Hematopoietic multipotent progenitor cell treated with erythropoietin and hydrocortisone succinate and interleukin-3 and kit ligand, for 4 days (in vitro differentiated cells): ENCODE measurements at places on chromosomes 3 and 15.

GRCh38 chr3:130705501-130705900 is 41.1 kb downstream of the PIK3R4 start:
- DNase-seq = no peak

DNA sequence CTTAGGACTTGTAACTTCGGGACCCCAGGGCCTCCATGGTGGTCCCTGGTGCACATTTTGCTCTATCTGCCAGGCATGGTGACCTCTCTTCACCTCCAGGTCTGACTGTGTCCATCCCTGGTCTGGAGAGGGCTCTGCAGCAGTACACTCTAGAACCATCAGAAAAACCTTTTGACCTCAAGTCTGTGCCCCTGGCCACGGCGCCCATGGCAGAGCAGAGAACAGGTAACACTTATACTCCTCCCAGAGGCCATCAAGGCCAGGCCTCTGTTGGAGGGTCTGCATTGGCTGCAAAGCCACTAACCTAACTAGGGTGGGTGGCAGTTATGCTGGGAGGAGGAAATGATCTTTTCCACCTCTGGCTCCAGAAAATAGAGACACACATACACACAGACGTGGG is 10.3 kb upstream of the HMCES start:
- DNase-seq = no peak

DNA sequence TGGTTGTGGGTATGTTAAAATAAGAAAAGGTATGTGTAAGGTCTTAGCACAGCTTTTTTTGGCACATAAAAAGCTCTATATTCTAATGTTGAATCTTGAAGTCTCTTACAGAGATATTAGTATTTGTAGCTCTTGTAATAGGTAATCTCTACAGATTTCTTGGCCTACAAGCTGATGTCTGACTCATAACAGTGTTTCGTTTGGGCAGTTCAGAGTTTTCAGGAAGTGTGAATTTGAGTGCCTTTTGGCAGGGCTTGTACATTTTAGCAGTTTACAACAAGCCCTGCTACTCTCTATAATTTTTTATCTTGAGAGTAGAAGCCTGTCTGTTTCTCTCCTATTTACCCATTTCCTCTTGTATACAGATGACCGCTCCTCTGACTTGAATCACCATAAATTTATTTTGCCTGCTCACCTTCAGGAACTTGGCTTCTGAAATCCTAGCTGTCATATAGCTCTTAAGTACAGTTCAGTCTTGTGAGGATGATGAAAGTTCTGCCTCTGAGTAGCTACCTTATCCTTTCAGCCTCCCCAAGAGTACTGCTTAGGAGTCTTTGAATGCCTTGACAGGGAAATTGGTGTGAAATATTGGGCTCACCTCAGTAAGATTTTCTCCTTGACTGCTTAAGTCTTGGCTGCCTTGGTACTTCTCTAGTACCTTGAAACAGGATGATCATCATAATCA is 419.9 kb upstream of the RARB start:
- no peak for DNase-seq

- DNase-seq = no peak
Measured at GRCh38 chr3:143529798-143530197, 318.5 kb downstream of the SLC9A9 start.

GRCh38 chr15:88543065-88543776 is 3.3 kb downstream of the DET1 start:
- DNase-seq = peak; percentile 36

DNA sequence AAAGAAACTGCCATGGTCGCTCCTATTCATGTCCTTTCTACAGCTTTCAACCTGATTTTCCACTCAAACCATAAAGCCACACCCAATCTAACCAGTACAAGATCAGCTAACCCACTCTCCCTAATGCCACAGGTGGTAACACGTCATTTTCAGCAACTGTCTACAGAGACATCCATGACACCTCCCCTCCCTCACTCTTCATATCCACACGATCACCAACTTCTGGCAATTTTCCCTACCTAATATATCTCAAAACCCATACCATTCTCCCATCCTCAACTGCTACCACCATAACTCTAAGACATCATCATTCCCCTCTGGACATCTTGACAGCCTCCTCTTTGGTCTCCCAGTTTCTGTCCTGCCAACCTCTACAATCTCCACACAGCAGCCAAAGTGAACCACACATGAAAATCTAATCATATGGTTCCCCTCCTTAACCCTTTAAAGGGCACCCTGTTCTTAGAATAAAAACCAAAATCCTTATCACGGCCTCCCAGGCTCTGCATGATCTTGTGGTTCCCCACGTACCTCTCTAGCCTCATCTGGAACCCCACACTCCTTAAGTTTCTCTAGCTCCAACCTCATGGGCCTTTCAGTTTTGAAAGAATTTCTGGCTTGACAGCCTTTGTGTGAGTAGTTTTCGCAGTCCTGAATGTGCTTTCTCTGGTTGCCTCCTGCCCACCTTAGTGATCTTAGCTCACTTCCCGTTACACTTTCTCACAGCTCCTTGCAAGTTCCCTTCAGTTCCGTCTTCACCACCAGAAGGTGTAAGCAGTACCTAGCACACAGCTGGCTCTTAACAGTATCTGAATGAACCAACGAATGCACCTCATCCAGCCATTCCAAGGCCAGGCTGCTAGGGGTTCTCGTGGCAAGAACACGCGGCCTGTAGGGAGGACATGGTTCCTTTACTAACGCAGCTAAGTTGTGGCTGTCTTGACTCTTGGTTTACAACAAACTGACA is 33.4 kb downstream of the SPINK8 start:
- DNase-seq = peak; percentile 95

GRCh38 chr3:97895216-97895615 is 73.4 kb downstream of the CRYBG3 start:
- no peak for DNase-seq

- no peak for DNase-seq
Measured at GRCh38 chr3:148903022-148903442, 37.9 kb downstream of the CPA3 start.

DNA sequence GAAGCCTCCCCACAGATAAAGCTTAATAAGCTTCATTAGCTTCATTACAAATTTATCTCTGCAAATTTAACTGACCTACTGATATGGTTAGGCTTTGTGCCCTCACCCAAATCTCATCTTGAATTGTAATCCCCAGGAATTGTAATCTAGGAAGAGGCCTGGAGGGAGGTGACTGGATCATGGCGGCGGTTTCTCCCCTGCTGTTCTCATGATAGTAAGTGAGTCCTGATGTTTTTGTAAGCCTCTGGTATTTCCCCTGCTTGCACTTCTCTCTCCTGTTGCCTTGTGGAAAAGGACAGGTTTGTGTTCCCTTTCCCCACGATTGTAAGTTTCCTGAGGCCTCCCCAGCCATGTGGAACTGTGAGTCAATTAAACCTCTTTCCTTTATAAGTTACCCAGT is 226.1 kb upstream of the TTC14 start:
- no peak for DNase-seq

GRCh38 chr3:197186887-197187588 is 111.4 kb downstream of the DLG1 start:
- peak; percentile 88 for DNase-seq

DNA sequence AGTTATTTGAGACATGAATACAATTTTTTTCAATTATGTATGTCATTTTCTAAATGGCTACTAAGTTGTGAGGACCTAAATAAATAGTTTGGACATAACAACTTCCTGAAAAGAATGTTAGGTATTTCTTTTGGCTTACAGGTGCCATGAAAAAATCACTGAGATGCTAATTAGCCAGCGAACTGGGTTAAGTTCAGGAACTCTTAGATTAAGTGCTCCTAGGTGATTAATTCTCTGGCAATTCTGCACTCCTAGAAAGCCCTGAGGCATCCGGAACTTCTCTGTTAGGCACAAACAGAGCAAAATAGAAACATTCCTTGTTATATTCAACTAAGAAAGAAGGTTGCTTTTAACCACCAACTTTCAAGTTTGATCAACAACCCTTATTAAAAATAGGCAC is 192.3 kb downstream of the STAG1 start:
- DNase-seq = no peak

- no peak for DNase-seq
Measured at GRCh38 chr3:14770591-14770990, 48.2 kb upstream of the FGD5 start.

DNA sequence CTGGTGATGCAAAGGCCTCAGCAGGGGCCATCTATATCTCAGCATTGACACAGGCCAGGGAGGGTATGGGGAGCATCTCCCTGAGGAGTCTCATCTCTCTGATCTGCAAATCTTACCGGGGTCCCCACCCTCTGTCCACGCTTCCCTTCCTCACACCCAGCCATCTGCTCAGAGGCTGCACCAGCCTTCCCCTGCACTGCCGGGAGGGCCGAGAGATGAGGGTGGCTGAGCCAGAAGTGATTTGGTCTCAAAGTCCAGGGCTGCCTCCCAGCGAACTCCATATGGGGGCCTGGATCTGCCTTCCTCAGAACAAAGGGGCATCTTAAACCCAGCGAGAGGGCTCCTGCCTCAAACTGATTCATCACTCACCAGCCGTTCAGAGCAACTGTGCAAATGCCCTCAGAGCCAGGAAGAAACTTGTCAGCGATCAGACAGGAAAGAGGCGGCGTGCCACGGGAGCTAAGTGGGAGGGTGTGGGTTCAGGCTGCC is 4.6 kb downstream of the IGDCC3 start:
- no peak for DNase-seq
